ENCODE measurements at places on chromosomes 7 and 10. TPM values are rescaled to one million over a fixed set of nuclear protein-coding genes. Genes with fewer than 3 reads are reported as not detected.

Gene CLCN1
- not detected for total RNA-seq

Gene HEPACAM2
- not detected for total RNA-seq

Gene NPTX2
- not detected for total RNA-seq

Gene CYP26C1
- 0.14 TPM for total RNA-seq

Gene TAS2R3
- 2.7 TPM for total RNA-seq

Gene GARIN1A
- total RNA-seq: 2.3 TPM

Gene ARF5
- total RNA-seq: 133 TPM

Gene CYP3A7
- total RNA-seq: not detected

Gene TEX47
- not detected for total RNA-seq

Gene ZCCHC24
- 2.8 TPM for total RNA-seq

Gene TBL2
- 44.0 TPM for total RNA-seq

Gene TUBB8
- total RNA-seq: not detected

Gene ITGA8
- not detected for total RNA-seq

Gene CTNNA3
- not detected for total RNA-seq

Gene NEURL1
- total RNA-seq: not detected

Gene PARD3
- 70.0 TPM for total RNA-seq

Gene MNX1
- 0.47 TPM for total RNA-seq

Gene PAOX
- 1.8 TPM for total RNA-seq

Gene MMD2
- total RNA-seq: not detected

Gene KCND2
- total RNA-seq: not detected

Gene C10orf105
- not detected for total RNA-seq

Gene CC2D2B
- total RNA-seq: not detected

Gene ODAD2
- total RNA-seq: 1.3 TPM

Gene SPAM1
- total RNA-seq: not detected

Gene GLI3
- total RNA-seq: 23.1 TPM

Gene NXPH1
- total RNA-seq: not detected

Gene EFCAB10
- not detected for total RNA-seq

Gene KCNH2
- total RNA-seq: 0.09 TPM

Gene DEPP1
- total RNA-seq: 0.84 TPM

Gene ARID5B
- total RNA-seq: 10.9 TPM

Gene RASA4
- total RNA-seq: 2.1 TPM

Gene GIMAP8
- not detected for total RNA-seq

Gene EMX2
- total RNA-seq: not detected

Gene ANXA11
- 93.8 TPM for total RNA-seq

Gene WEE2
- total RNA-seq: not detected

Gene TBATA
- total RNA-seq: not detected

Gene ERVW-1
- total RNA-seq: not detected

Gene FBXW4
- total RNA-seq: 63.7 TPM

Gene TCF7L2
- total RNA-seq: 25.7 TPM

Gene SLC26A5
- total RNA-seq: not detected

Gene MALRD1
- not detected for total RNA-seq

Measured in MCF 10A (cell line).